ENCODE measurements at places on chromosomes 16 and 17.

DNA sequence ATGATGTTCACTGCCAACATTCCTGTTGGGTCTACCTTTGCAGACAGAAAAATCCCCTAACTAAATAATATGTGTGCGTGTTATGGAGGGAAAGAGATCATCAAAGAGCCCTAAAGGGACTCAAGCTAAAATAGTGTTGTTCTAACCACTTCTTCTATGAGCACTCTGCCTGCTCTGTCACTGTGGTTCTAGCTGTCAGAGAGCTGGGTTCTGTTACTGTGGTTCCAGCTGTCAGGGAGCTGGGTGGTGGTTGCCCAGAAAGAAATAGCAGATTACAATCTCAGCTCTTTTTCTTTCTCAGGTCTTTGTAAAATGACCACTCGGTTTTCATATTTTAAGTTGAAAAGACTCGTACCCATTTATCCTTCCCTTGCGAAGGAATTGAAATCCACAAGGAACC is 176.3 kb downstream of the HS3ST3A1 start:
- no peak overlapping the region for H3K4me3 ChIP-seq
- no peaks in the 10 kb centered on the region for H3K4me1 ChIP-seq
- DNase-seq: no peak
- no peak overlapping the region for H3K27ac ChIP-seq
- peaks cover 3% of the 10 kb centered on the region for H3K27me3 ChIP-seq

GRCh38 chr16:57409870-57410587 is 5.5 kb downstream of the CCL17 start:
- no peaks in the 10 kb centered on the region for H3K36me3 ChIP-seq
- no peak overlapping the region for H3K27ac ChIP-seq
- peaks cover 4% of the 10 kb centered on the region for H3K4me1 ChIP-seq
- no peaks in the 10 kb centered on the region for H3K27me3 ChIP-seq
- no peak overlapping the region for H3K4me3 ChIP-seq

- peaks cover 6% of the 10 kb centered on the region for H3K4me1 ChIP-seq
- no peak overlapping the region for H3K27ac ChIP-seq
- no peak overlapping the region for H3K4me3 ChIP-seq
These were observed 3.1 kb downstream of the MRC2 start for GRCh38 chr17:62630365-62631085.

- DNase-seq: no peak
- no peak overlapping the region for H3K4me3 ChIP-seq
- H3K27me3 ChIP-seq: peaks cover 3% of the 10 kb centered on the region
- peaks cover 9% of the 10 kb centered on the region for H3K4me1 ChIP-seq
- H3K27ac ChIP-seq: no peak overlapping the region
- H3K36me3 ChIP-seq: peaks cover 7% of the 10 kb centered on the region
These were observed 76.5 kb downstream of the NETO2 start for GRCh38 chr16:47067203-47067602.

DNA sequence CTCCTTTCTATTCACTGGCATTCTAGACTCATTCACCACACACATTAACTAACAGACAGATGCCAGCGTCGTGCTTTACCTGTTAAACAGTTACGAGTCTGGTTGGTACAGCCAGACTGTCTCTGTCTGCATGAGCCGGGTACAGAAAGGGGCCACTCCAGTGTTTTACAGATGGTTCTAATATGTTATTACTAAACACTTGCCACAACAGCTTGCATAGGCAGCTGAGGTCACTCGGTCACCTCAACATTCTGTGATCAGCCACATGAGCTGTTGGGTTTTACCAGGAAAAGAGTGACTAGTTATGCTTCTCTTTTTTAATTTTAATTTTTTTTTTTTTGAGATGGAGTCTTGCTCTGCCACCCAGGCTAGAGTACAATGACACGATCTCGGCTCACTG is 25.2 kb downstream of the CD300A start:
- peaks cover 1% of the 10 kb centered on the region for H3K4me1 ChIP-seq
- H3K4me3 ChIP-seq: no peak overlapping the region
- peaks cover 11% of the 10 kb centered on the region for H3K36me3 ChIP-seq
- no peak overlapping the region for H3K27ac ChIP-seq
- H3K27me3 ChIP-seq: peaks cover 12% of the 10 kb centered on the region

- H3K4me3 ChIP-seq: peak overlapping the region; percentile 18
- no peaks in the 10 kb centered on the region for H3K36me3 ChIP-seq
- H3K27ac ChIP-seq: no peak overlapping the region
These were observed 41.8 kb downstream of the MRM1 start for GRCh38 chr17:36643086-36643685.

DNA sequence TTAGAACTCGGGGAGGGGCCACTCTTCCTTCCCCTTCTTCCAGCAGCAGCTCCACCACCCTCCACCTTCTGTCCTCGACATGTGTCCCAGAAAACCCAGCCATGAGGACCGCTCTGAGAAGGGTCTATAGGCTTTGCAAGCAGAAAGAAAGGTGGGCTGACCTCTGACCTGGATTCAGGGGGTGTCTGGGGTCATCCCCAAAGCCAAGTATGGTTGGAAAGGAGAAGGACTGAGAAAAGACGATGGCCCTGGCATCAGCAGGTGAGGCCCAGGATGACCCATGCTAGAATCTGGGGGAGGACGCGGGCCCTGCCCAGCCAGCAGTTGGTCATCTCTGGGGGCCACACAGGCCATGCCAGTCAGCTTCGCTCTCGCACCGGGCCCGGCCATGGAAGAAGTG is 6.1 kb upstream of the SMIM5 start:
- no peaks in the 10 kb centered on the region for H3K27me3 ChIP-seq
- H3K36me3 ChIP-seq: no peaks in the 10 kb centered on the region
- no peak overlapping the region for H3K4me3 ChIP-seq
- H3K27ac ChIP-seq: no peak overlapping the region

DNA sequence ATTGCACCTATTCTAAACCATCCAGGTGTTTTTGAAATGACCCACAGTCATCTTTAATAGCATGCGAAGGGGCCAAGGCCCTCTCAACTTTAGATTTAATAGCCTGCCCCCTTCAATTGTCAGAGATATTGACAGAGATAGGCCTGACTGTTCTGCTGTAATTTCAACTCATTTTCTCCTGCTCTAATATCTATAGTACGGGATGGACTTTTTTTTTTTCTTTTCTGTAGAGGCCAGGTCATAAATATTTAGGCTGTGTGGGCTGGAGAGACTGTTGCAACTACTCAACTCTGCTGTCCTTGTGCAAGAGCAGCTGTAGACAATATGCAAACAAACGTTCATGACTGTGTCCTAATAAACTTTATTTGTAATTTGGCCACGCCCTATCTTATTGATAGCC is 24.7 kb upstream of the KRT20 start:
- no peak overlapping the region for H3K27ac ChIP-seq
- no peaks in the 10 kb centered on the region for H3K4me1 ChIP-seq
- H3K36me3 ChIP-seq: no peaks in the 10 kb centered on the region
